Endothelial cell (in vitro differentiated cells): ENCODE measurements at places on chromosomes 2 and 18.

DNA sequence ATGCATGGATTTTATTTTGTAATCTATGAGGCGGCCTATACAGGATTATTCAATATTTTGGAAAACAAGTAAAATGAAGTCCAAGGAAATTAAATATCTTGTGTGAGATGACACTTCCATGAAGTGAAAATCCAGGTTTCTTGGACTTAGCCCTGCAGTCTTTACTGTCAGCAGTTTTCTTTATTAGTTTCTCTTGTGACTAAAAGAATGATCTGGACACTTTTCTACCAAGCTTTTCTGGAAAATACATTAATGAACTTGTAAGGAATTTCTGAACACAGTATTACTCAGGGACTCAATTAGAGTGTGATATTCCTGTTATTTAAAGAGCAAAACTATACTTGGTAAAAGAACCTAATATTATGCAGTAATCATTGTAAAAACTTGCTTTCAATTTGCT is 610.4 kb upstream of the SLC8A1 start:
- no peak for DNase-seq

DNA sequence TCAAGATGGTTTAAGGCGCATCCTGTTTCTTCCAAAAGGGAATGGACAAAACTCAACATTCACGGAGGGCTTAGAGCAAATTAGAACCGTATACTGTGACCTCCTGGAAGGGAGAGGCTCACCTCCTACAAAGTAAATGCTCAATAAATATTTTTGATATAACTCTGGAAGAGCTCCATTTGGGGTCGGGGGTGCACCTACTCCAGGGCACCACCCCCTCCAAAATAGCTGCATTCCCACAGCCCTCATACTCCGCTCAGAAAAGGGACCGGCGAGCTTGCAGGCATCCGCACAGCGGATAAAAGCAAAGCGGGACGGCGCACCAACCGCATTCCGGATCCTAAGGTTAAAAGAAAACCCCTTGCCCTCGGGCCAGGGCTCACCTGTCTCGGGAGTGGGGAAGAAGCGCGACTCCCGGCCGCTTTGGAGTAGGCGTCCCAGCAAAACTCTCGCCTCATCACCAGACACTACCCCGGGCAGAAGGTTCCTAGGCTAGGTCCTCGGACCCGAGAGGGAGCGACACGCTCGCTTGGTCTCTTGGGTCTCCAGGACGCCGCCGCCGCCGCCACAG is 378 bp downstream of the WDPCP start:
- DNase-seq: no peak

DNA sequence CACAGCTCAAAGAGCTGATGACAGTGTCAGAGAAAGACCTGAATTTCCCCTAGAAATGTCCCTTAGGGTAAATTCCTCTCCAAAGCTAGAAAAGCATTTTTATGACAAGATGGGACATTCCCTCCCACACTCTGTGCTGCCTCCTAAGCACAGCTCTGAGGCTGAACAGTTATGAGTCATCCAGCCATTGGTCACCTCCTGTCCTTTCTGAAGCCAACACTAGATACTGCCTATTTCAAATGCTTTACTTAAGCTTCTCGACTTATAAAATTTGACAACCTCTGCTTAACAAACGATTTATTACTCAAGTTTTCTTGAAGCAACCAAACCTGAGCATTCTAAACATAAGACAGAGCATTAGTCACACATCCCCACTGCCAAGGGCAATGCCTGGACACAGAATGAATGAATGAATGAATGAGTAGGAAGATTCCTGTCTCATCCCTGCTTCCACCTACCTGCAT is 35.4 kb downstream of the B4GALT6 start:
- no peak for DNase-seq

DNA sequence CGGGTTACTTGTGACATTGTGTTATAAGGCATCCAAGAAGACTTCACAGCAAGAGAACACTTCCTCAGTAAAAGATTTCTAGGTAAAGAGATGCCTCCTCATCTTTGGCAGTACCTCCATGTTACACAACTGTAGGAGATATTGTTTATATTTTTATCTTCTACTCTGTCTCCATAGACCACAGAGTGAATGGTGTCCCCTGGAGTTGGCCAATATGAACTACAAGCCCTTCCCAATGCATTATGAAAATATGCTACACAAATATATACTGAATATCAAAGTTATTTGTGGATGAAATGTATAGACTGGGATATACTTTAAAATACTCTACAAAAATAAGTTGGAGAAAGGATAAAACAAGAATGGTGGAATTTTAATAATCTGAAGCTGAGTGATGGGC is 46.7 kb downstream of the MBOAT2 start:
- no peak for DNase-seq
